Stimulated activated naive CD8-positive, alpha-beta T cell treated with anti-CD3 and anti-CD28 coated beads, Interleukin-15, Interleukin-2, amounts not matched to agents 100 U/mL and 50 U/mL, for 24 hours (primary cell): ENCODE measurements at places on chromosomes 12 and 14.

GRCh38 chr14:76307786-76308780 is 67.9 kb upstream of the ESRRB start:
- DNase-seq = no peak

- no peak for DNase-seq
Measured at GRCh38 chr12:108666401-108666881, 32.7 kb upstream of the SELPLG start.

GRCh38 chr12:79127271-79127751 is 262.7 kb downstream of the SYT1 start:
- DNase-seq = no peak

DNA sequence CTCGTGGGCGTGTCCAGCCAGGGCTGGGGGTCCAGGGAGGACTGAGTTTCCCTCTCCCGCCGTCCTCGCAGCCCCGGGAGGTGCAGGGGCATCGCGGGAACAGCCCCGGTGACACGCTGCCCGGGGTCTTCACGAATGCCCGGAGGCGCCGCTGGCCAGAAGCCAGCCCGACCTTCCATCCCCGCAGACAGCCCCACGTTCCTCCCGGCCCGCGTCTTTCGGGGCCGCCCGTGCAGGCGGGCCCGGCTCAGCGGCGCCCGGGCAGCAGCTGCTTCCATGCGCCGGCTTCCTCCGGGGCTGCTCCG is 827 bp upstream of the TEDC1 start:
- no peak for DNase-seq

DNA sequence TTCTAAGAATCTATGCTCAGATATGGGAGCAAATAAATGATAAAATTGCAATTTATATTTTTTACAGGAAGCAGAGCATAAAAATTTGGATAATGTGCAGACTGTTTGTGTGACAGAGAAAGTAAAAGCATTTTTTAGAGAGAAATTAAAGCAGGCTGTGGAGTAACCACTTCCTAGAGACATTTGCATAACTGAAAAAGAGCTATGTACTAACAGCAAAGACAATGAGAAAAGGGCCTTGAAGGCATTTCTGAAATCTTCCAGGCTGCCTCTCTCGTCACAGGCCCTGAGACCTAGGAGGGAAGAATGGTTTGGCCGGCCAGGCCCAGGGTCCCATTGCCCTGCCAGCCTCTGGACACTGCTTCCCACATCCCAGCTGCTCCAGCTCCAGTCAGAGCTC is 247.2 kb downstream of the ALX1 start:
- DNase-seq = no peak

- no peak for DNase-seq
Measured at GRCh38 chr12:92509156-92509738, 193.5 kb upstream of the PLEKHG7 start.

- DNase-seq = no peak
Measured at GRCh38 chr14:49479432-49479831, 106.7 kb downstream of the RPS29 start.
